ENCODE measurements at places on chromosomes 1 and 21.

DNA sequence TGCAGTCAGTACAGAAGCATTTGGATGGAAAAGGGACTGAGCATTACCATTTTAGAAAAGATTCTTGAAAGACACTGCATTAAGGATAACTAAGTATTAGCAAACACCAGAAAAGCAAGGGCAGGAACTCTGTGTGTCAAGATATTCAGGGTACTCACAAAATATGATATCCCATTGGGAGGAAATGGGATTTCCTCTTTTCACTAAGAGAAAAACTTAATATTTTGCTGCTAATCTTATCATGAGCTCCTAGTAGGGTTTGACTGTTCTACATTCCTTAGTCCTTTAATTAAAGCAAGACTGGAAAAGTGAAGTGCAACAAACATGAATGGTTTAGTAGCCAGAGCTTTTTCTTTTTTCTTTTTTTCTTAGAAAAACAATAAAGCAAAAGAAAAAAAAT, 305.9 kb upstream of the ADGRL4 start:
- DNase-seq: no peak

- no peak for DNase-seq
Measured at GRCh38 chr1:155012026-155012546, 9.5 kb downstream of the ZBTB7B start.

DNA sequence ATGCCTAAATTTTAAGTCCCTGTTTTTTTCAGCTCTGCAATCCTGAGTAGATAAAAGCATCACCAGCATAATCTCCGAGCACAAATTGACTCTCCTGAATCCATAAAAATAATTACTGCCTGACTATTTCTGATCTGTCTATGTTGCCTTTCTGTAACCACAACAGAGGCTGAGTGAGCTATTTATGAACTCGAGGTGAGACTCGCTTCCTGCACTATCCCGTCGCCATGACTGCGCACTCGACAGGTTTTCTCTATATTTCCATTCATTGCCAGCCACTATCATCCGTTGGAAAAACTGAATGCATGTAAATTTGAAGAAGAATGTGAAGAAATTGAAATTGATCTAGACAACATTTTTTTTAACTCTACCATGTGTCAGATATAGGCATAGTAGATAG, 897.2 kb downstream of the ADGRL2 start:
- DNase-seq: no peak

DNA sequence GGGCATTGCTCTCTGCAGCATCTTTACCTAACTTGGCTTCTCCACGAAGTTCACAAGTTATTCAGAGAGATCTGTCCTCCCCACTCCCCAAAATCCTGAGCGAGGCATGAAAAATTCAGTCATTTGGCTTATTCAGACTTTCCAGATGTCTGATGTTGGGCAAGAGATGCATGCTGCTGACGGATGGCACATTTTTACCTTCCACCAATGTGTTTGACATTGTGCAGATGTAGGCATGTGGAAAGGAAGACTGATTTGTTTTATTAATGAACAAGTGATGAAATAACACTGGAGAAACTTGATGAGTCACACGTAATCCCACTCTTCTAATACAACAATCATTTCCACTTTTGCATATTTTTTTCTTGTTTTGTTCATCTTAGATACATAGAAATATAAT, 86.7 kb downstream of the C1orf94 start:
- DNase-seq: no peak

GRCh38 chr1:64196074-64196870, 7.2 kb upstream of the UBE2U start:
- DNase-seq: no peak

GRCh38 chr1:75587692-75588091, 23.2 kb downstream of the SLC44A5 start:
- no peak for DNase-seq

DNA sequence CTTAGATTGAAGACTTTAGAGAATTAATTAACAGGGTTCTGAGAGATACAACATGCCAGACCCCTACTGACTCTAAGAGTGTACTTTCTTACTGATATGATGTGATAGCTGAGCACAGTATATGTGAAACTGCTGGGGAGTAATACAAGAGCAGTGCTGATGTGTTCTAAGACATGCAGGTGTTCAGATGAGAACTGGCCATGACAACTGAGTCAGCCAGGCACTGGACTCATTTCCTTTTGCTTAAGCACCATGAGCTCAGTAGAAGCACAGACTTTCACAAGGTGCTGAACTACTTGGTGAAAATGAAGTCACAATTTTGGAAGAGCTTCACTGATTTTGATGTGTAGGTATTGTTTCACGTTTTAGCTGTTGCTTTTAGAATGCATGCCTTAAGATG, 15.9 kb upstream of the POGZ start:
- no peak for DNase-seq

DNA sequence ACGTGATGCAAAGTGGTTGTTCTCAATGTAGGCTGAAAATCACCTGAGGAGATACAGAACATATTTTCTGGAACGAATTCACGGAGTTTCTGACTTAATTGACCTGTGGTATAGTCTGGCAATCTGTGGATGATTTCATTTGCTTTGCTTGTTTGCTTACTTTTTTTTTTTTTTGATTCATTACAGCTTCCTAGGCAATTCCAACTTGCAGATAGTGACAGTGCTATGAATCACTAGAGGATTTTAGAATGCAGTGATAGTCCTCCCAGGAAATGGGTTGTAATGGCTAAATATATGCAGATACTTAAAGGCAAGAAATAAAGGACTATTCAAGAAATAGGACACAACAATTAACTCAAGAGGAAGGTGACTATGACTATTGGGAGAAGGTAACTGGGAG, 1378.1 kb upstream of the PRMT6 start:
- no peak for DNase-seq

DNA sequence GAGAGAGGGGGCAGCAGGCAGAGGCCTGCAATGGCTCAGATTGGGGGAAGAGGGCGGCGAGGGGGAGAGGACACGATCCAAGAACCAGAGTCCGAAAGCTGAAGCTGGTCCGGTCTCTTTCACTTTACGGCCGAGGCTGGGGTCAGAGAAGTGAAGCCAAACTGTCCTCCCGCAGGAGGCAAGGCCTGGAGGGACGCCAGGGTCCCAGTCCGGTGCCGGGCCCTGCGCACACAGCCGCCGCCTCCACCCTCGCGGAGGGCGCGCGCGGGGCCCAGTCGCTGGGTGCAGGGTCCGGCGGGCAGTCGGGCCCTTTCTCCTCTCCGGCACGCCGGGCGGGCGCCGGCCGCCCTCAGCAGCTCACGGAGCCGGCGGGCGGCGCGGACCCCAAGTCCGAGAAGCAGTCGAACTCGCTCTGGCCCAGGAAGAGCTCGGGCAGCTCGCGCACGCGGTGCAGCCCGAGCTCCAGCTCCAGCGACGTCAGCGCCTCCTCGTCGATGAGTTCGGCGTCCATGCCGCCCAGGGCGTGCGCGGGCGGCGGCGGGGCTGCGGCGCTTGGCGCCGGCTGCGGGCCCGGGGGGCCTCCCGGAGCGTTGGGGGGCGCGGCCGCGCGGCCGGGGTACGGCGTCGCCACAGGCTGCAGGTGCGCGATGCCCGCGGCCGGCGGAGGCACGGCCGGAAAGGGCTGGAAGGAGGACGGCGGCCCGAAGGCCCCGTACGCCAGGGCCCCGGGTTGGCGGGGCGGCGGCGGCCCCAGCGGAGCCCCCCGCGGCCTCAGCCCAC, 749 bp downstream of the CITED4 start:
- no peak for DNase-seq

- DNase-seq: no peak
Measured at GRCh38 chr1:37549341-37549740, 4.8 kb downstream of the SNIP1 start.

DNA sequence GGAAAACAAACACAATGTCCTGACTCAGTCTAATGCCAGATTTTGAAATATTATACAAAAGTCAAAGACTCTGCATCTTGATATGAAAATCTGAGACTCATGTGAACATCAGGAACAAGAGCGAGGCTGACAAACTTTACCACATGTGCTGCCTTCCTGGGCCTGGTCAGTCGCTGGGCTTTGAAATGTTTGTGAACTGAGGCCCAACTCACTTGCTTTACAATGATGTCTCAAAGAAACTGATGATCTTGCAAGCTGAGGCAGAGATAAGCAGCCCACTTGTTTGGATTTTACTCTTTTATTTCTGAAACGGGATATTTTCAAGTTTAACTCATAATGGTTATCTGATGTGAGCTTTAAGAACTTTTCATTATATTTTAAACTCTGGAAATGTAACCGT, 2.1 kb downstream of the BCAR3 start:
- DNase-seq: no peak
